ENCODE measurements at places on chromosomes 5 and 9.
A peak's percentile ranks its signal among the peaks of the same experiment; 100 is the strongest.

DNA sequence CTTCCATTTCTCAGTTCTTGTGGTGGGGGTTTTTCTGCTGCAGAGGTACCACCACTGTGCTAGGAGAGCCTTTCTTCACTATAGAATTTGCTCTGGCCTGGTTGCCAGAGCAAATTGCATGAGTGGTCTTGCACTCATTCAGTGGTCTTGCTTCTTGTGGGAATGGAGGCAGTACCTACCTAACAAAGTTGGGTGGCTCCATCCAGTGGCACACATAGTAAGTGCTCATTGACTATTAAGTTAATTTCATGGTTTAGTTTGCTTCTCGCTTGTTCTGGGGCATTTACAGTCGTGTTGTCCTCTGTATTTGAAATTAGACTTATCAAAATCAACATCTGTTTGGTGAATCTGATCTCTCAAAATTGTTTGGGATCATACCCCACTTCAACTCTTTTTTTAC, 23.0 kb downstream of the SLC28A3 start:
- peak; percentile 17 for DNase-seq

DNA sequence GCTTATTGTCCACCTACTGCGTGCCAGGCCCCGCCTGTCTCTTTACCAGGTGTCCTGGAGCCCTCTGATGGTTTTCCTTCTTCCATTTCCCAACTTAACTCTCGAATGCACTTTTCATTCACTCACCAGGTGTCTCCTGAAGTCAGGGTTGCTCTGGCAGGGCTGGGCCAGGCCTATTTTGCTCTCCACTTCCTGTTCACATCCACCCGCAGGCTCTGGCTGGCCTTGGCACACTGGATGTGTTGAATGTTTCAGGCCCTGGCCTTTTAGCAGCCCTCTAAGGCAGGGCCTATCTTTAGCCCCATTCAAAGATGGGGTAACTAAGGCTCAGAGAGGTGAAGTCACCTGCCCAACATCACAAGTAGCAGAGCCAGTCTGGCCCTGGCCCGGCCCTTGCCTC, 16.4 kb downstream of the LRRC8A start:
- peak; percentile 30 for DNase-seq

DNA sequence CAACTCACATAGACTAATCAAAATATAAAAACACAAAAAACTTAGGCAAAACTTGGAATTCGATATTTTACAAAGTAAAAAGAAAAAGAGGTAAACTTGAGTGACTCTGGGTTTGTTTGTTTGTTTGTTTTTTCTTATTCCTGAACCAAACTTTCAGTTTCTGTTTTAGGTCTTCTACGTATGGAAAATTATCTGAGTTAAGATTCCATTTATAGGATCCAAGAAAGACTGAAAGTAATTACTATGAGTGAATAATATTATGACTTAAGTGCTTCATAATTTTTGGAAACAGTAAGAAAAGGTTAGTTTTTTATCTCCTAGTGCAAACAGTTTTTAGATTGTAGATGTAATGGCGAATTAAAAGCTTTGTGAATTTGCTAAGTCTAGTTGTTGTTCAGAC, 13.2 kb downstream of the ST8SIA4 start:
- no peak for DNase-seq

GRCh38 chr9:132622159-132622558, 39.8 kb downstream of the BARHL1 start:
- no peak for DNase-seq

DNA sequence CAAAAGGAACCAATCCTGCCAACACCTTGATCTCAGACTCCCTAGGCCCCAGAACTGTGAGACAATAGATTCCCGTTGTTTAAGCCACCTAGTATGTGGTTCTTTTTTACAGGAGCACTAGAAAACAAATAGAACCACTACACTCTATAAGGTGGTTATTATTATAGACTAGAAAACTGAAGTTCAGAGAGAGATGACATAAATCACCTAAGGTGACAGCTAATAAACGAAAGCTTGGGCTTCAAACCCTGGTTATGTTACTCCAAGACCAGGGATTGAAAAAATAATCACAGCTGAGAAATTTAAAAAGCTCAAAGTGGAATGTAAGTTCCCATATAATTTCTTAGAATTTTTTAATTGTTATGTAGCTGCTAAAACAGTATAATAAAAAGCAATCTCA, 716.2 kb upstream of the DMAC1 start:
- DNase-seq, result no peak

Measured in activated CD4-positive, alpha-beta memory T cell treated with anti-CD3 and anti-CD28 coated beads for 36 hours (primary cell).